CD4-positive, CD25-positive, alpha-beta regulatory T cell (primary cell): ENCODE measurements at places on chromosomes 7 and 10.

DNA sequence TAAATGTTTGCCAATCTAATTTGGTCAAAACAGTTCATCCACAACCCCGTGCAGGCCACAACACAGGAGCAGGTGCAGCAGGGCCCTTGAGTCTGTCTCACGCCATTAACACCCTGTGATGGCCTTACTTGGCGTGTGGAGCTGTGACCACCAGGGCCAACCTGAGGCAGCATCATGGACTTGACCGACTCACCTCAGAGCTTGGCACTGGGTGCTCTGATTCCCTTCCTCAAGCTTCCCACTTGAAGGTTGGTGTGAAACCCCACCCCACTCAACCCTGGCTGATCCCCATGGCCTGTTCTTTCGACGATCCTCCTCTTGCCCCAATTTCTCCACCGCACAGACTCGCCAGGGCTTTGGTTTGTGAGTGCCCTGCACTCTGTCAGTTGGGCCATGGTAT lies 623.1 kb downstream of the PTPRN2 start:
- no peaks in the 10 kb centered on the region for H3K27me3 ChIP-seq
- no peak overlapping the region for H3K4me3 ChIP-seq
- H3K27ac ChIP-seq = no peak overlapping the region
- no peaks in the 10 kb centered on the region for H3K4me1 ChIP-seq
- no peak for DNase-seq

- no peaks in the 10 kb centered on the region for H3K4me1 ChIP-seq
- DNase-seq = no peak
- H3K4me3 ChIP-seq = no peak overlapping the region
- no peak overlapping the region for H3K27ac ChIP-seq
- no peaks in the 10 kb centered on the region for H3K36me3 ChIP-seq
Measured at GRCh38 chr10:77328272-77328816, 309.3 kb downstream of the KCNMA1 start.

GRCh38 chr10:70682920-70683600 lies 10.8 kb downstream of the ADAMTS14 start:
- H3K4me1 ChIP-seq = no peaks in the 10 kb centered on the region
- no peaks in the 10 kb centered on the region for H3K36me3 ChIP-seq
- DNase-seq = no peak
- H3K27ac ChIP-seq = no peak overlapping the region
- H3K27me3 ChIP-seq = no peaks in the 10 kb centered on the region
- H3K4me3 ChIP-seq = no peak overlapping the region

- H3K4me3 ChIP-seq = no peak overlapping the region
- no peaks in the 10 kb centered on the region for H3K4me1 ChIP-seq
- no peak for DNase-seq
- H3K27me3 ChIP-seq = no peaks in the 10 kb centered on the region
- H3K27ac ChIP-seq = no peak overlapping the region
Measured at GRCh38 chr10:19915816-19916215, 99.6 kb downstream of the PLXDC2 start.

DNA sequence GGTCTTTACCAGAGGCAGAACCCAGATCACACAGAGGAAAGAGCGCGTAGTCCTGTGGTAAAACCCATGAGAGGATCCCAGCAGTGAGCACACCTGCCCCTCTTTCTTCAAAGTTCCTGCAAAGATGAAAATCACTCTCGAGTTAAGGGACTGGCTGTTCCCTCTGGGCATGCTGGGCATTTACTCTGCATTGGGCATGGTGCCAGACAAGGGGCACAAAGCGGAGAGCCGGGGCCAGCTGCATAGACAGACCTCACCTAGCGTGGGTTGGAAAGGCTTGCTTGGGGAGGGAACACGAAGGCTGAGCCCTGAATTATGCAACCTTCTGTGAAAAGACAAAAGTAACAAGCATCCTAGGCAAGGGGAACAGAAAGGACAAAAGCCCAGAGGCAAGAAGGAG lies 120.0 kb upstream of the TCERG1L start:
- no peak for DNase-seq
- no peaks in the 10 kb centered on the region for H3K27me3 ChIP-seq
- no peaks in the 10 kb centered on the region for H3K36me3 ChIP-seq
- no peak overlapping the region for H3K4me3 ChIP-seq
- no peaks in the 10 kb centered on the region for H3K4me1 ChIP-seq

GRCh38 chr7:47887016-47887640 lies 61.1 kb downstream of the PKD1L1 start:
- no peaks in the 10 kb centered on the region for H3K36me3 ChIP-seq
- DNase-seq = no peak
- no peak overlapping the region for H3K27ac ChIP-seq
- no peaks in the 10 kb centered on the region for H3K27me3 ChIP-seq
- H3K4me1 ChIP-seq = no peaks in the 10 kb centered on the region
- no peak overlapping the region for H3K4me3 ChIP-seq

DNA sequence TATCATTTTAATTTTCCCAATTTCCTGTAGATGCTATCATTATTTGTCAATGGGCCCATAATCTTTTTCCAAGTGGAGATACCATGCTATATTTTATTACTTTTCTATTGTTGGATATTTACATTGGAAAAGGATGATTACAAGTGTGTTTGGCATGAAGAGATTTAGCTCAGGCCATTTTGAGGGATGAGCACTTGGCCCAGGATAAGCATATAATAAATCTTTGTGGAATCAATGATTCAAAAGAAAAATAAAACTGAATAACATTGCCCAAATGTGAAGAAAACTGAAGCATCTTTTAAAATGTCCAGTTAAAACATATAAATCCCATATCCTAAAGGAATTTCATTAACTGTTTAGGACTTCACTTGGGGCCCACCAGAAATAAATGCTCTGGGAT lies 260.9 kb upstream of the BMPER start:
- H3K4me3 ChIP-seq = no peak overlapping the region
- no peak overlapping the region for H3K27ac ChIP-seq
- H3K27me3 ChIP-seq = no peaks in the 10 kb centered on the region
- DNase-seq = no peak

- H3K4me3 ChIP-seq = no peak overlapping the region
- no peak for DNase-seq
- H3K36me3 ChIP-seq = no peaks in the 10 kb centered on the region
- no peak overlapping the region for H3K27ac ChIP-seq
- H3K27me3 ChIP-seq = no peaks in the 10 kb centered on the region
Measured at GRCh38 chr10:84172467-84173356, 889 bp upstream of the GPR15LG start.

GRCh38 chr10:100731407-100732240 lies 13.8 kb upstream of the PAX2 start:
- H3K4me1 ChIP-seq = peaks cover 20% of the 10 kb centered on the region
- H3K4me3 ChIP-seq = no peak overlapping the region
- H3K27me3 ChIP-seq = peaks cover 48% of the 10 kb centered on the region
- H3K27ac ChIP-seq = no peak overlapping the region
- no peaks in the 10 kb centered on the region for H3K36me3 ChIP-seq
